ENCODE measurements at places on chromosomes 7 and 10. TPM values are rescaled to one million over a fixed set of nuclear protein-coding genes. Genes with fewer than 3 reads are reported as not detected.

GNA12 gene
- total RNA-seq = 31.4 TPM

DNA sequence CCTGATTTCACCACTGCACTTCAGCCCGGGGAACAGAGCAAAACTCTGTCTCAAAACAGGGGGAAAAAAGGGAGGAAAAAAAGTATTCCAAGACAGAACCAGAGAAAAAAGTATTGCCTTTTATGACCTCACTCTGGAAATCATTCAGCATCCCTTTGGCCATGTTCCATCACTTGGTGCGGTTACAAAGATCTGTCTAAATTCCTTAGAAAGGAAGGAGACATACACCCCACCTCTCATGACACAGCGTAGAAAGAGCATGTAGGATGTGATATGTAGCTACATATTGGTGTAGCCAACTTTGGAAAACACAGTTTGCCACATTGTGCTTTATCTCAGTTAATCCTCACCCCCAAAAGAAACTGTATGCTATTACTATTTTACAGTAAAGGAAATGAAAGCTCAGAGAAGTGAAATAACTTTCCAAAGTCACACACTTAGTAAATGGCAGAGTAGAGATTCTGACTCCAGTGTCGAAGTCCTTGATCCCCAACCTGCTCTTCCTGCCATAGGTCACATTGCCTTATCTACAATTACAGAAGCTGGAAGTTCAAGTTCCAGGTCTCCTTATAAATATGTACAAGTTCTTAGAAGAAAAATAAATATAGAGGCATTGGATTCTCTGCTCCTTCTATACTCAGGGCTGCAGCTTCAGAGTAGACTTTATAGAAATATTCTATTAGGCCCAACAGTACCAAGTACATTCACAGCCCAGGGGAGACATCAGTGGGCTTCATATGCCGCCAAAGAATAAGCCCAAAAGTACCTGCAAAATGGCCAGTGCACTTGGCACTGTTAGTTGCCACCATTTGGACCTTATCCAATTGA lies 91.6 kb upstream of the KMT2E start:
- DNase-seq = no peak

DNA sequence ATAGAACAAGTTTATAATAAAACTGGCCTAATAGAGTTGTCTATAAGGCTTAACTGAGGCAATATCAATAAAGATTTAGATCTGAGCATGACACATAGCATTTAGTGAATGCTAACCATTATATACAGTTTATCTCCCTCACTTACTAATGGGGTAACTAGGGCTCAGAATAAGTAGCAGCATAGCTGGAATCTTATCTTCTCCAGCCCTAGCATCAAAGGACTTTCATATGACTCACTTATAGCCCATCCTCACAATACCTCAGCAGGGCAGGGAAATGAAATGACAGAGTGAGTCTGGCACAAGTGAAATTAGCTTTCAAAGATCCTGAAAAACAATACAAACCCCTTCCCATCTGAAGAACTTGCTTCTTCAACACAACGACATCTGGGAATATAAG lies 362.9 kb downstream of the KIF20B start:
- DNase-seq = no peak

DNA sequence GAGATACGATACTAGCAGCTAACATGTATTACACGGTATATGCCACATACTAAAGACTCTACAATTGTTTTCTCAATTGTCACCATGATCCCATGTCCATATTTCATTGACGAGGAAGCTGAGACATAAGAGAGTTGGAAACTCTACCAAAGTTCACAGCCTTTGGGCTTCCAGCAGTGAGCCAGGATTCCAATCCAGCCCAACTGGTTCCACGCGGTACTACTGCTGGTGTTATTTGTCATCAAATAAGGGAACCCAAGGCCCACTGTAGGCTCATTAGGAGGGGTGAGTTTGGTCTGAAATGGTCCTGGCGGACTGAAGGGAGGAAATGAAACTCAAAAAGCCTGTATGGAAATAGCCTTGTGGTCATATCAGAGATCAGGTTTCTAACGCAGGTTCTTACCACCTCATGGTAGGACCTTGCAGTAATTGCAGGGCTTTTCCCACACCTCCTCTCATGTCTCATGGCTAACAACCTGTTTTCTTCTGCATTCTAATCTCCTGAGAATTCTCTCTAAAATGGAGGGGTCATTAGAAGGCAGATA lies 814.6 kb downstream of the LRMDA start:
- DNase-seq = no peak

SLC13A1 gene
- not detected for total RNA-seq

GRCh38 chr7:120864141-120864900 lies 6.4 kb upstream of the TSPAN12 start:
- DNase-seq = no peak

DNA sequence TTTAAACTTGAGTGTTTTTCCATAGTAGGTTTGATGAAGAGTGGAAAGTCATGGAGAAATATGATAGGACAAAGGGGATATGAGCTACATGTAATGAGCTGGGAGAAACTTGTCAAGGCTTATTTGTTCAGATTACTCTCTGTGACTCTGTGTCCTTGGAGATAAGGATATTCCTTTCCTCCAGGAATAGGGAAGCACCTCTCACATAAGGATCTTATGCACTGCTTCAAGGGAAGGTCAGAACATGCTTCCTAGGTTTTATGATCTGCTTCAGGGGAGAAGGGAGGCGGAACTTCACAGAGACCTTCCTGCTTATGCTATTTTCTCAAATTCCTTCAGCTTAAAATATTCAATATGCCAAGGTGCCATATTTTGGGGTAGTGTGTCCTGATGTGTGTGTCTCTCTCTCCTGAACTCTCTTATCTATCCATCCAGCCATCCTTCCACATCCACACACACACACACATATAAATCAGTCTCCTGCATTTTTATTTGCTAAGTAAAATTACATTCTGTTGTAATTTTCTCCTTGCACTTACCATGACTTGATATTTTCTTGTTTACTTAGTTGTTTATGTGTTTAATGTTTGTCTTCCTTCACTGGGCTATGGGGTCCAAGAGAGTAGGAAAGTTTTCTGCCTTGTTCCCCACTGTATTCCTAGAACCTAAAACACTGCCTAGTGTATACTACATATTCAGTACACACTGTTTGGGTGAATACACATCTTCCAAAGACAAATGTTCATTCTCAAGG lies 26.4 kb downstream of the ARL4A start:
- DNase-seq = no peak

DNA sequence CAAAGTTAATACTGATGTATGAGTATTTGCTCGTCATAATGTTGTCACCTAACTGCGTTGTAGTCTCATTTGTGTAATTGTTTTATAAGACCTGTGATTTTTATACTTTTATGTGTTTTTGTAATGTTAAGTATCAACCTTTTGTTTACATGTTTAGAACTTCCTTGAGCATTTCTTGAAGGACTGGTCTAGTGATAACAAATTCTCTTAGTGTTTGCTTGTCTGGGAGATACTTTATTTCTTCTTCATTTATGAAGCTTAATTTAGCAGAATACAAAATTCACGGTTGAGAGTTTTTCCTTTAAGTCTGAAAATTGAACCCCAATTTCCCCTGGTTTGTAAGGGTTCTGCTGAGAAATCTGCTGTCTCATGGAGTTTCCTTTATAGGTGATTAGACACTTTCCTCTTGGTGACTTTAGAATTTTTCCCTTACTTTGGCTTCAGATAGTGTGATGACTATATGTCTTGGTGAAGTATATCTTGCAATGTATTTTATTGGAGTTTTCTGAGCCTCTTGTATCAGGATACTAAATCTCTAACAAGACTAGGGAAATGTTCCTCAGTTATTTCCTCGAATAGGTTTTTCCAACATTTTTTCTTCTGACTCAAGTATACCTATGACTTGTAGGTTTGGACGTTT lies 154.9 kb downstream of the WDR11 start:
- no peak for DNase-seq

CRHR2 gene
- total RNA-seq = under 0.01 TPM

NPFFR1 gene
- total RNA-seq = not detected

TWIST1 gene
- total RNA-seq = 7.2 TPM

CTAGE6 gene
- total RNA-seq = 0.96 TPM

- DNase-seq = no peak
These were observed 140.4 kb upstream of the RHEB start for GRCh38 chr7:151660141-151660540.

GRCh38 chr10:25492040-25492439 lies 317.2 kb downstream of the GPR158 start:
- no peak for DNase-seq

ATOH7 gene
- total RNA-seq = not detected

GRCh38 chr7:31004393-31004792 lies 40.6 kb downstream of the GHRHR start:
- no peak for DNase-seq

- DNase-seq = no peak
These were observed 556.4 kb downstream of the AUTS2 start for GRCh38 chr7:70154521-70155180.

FGFR2 gene
- total RNA-seq = 31.8 TPM

GRCh38 chr7:55286666-55287065 lies 78.5 kb upstream of the LANCL2 start:
- no peak for DNase-seq

PURB gene
- total RNA-seq = 27.2 TPM

DNA sequence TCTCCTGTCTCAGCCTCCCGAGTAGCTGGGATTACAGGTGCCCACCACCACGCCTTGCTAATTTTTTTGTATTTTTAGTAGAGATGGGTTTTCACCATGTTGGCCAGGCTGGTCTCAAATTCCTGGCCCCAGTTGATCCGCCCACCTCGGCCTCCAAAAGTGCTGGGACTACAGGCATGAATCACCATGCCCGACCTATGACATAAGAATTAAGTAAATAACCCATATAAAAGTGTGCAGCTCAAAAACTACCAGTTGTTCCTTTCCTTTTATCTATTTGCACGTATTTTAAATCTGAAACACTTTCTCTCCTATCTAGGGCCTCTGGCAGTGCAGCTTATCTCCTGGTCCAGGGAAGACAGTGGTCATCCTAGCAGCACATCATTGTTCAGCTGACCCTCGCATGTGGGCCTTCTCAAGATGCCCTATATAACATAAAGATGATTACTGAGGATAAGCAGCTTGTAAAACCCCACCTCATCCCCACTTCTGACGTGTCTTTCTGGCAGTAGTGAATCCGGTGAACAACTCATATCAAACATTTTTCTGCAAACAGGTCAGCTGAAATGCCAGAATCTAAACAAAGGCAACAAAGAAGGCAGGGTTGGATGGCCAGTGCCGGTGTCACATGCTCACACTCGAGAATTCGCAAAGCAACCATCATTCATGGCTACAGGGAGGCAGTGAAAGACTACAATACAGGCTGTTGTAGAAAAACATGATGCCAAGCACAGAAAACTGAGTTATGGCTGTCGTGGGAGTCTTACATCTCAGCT lies 36.0 kb upstream of the KCNIP2 start:
- no peak for DNase-seq

GRCh38 chr10:103504181-103504783 lies 10.8 kb downstream of the NEURL1 start:
- DNase-seq = no peak

ANKRD30A gene
- 2.6 TPM for total RNA-seq

CD36 gene
- total RNA-seq = 240 TPM

- DNase-seq = no peak
These were observed 93.5 kb downstream of the VWC2 start for GRCh38 chr7:49866910-49867309.

MACROH2A2 gene
- 4.8 TPM for total RNA-seq

DNA sequence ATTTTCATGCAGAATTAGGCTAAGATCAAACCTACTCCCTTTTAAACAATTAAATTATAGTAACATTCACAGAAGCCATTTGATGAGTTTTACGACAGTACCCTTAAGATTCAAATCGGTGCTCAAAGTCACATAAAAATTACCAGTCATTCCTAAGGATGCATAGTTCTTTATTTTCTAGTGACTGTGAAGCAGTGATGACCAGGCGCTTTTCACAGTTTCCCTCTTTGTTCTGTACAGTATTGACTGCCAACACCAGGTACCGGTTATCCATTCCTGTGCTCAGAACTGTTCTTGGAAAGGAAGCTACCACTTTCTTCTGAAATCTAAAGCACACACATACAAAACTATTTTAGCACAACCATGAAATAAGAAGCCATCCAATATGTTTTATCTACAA lies 1.9 kb downstream of the DNA2 start:
- DNase-seq = no peak

OR9A2 gene
- 2.0 TPM for total RNA-seq

GRCh38 chr10:31773749-31774298 lies 154.8 kb downstream of the ARHGAP12 start:
- no peak for DNase-seq

DNA sequence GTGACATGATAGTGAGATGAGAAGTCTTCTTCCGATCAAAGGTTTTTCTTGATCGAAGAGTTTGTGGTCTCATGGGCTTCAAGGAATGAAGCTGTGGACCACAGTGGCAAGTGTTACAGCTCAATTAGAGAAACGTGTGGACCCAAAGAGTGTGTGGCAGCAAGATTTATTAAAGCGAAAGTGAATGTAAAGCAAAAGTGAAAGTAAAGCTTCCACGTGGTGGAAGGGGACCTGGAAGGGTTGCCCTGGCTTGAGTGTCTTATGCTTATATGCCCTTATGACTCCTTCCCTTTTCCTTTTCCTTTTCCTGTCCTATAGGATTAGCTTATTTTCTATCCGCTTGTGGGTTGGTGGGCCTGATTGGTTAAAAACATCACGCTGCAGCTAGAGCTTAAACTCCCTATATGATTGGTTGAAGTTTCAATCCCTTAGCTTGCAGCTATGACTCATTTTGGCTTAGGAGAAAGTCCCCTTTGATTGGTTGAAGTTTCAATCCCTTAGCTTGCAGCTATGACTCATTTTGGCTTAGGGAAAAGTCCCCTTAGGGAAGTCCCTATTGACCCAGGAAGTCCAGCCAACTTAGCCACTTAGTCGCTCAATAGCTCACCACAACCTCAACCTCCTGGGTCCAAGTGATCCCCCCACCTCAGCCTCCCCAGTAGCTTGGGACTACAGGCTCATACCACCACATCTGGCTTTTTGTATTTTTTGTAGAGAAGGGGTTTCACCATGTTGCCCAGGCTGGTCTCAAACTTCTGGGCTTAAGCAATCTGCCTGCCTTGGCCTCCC lies 34.7 kb downstream of the MRPS24 start:
- DNase-seq = no peak

DNA sequence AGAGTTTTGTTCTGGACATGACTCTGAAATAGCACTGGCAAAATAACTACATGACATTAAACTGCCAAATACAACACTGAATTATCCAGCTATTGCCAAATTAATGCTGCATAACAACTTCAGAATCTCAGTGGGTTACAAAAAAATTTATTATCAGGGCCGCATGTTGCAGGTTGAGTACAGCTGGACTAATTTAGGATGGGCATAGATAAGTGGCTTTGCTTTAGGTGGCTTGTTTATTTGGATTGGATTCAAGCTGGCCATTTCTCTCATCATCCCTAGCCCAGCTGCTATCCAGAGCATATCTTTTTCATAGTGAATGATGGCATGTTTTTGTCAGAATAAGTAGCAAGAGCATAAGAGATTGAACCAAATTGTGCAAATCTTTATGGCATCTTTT lies 1277.1 kb downstream of the REEP3 start:
- no peak for DNase-seq

DNA2 gene
- total RNA-seq = 3.4 TPM

DNA sequence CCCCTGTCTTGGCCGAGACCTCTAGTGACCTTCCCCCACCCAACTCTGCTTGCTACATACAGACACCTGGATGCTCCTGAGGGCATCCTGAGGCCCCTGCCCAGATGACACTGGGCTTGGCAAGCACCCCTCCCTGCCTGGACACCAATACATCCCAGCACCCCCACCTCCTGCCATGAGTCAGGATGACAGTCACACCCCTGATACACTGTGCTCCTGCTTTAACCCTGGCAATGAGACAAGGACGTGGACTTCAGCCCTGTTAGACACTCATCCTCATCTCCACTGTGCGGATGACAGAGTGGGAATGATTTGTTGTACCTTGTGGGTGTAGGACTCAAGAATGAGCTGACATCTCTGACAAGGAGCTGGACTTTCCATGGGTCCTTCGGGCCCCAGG lies 186.3 kb upstream of the ADCY1 start:
- no peak for DNase-seq

GRID2IP gene
- total RNA-seq = not detected
